DMS 273 treated with DMSO at 0.1 percent for 48 hours (cell line): ENCODE measurements at places on chromosomes 6 and 20.

DNA sequence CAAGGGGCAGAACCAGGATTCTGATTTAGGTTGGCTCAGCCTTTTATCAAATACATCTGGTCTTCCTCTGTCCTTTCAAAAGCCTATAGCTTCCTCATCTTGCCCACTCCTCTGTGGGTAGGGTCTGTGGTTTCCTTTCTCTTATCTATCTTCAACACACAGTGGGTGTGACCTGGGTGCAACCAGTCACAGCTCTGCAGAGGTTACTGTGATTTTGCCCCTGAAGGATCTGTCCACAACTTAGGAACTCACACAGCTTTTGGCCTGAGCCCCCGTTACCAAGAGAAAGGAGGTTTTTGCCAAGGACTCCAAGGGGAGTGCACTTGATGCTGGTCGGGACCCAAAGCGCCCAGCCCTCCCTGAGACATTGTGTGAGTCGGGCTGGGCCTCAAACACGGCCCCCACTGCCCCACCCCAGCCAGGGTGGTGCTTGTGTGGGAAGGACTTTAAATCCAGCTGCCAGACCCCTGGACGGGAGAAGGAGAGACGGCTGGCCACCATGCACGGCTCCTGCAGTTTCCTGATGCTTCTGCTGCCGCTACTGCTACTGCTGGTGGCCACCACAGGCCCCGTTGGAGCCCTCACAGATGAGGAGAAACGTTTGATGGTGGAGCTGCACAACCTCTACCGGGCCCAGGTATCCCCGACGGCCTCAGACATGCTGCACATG lies at the start of gene PI16:
PI16 (plus strand) TSS at position 477 of the 670 bp plus-strand sequence; CDS start at position 500, 23 bp downstream.
- no peak for DNase-seq

DNA sequence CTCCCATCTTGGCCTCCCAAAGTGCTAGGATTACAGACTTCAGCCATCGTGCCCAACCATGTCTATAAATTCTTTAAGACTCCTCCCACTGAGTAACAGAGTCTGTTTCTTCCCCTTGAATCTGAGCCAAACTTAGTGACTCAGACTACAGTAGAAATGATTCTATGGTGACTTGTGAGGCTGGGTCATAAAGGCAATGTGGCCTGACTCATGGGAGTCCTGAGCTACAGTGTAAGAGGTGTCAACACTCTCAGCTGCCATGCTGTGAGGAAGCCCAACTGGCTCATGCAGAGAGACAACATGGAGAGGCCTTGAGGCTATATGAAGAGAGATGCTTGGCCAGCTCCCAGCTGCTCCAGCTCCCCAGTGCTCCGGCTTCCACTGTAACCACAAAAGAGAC lies 5.2 kb upstream of the NRSN2 start:
- DNase-seq, result no peak

- no peak for DNase-seq
These were observed 26.3 kb upstream of the ETV7 start for GRCh38 chr6:36413489-36414480.

DNA sequence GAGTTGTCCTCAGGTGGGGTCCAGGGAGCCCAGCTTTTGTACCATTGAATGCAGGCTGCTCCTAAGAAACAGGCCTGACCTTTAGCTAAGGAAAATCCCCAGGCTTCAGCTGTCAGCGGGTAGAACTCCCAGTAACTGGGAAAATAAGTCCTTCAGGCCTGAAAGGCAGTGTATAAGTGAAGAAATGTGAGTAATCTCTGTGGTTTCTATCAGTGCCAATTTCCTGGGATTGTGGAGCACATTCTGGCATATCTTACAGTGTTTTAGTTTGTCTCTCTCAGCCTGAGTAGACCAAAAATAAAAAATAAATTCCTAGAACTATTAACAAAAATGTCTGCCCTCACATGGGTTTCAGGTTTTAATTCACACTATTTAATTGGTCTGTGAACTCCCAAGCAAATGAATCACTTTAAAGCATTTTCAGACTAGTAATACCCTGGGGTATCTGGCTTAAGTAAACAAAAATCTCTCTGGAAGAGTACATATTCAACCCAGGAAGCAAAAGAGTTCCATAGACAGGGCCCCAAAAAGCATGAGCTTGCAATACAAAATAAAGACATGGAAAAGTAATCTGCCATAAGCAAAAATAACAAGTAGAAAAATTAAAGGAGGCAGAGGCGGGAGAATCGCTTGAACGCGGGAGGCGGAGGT lies 566.2 kb upstream of the NOX3 start:
- DNase-seq, result no peak

DNA sequence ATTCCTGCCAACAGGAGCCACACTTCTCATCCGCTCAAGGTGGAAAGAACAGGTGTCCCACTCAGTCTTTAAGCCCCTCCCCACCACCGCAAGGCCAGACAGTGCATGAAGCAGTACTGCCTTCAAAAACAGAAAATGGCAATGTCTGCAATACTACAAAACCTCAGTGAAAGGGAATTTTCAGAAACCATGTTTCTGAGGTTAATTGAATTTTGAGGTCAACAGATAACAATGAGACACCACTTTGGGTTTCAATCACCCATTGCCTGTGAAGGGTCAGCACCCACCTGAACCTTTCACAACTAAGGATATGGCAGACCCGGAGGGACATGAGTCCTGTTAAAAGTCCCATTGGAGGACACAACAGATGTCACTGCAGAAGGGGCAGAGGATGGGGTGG lies 13.0 kb downstream of the ZC3H12D start:
- DNase-seq, result no peak

DNA sequence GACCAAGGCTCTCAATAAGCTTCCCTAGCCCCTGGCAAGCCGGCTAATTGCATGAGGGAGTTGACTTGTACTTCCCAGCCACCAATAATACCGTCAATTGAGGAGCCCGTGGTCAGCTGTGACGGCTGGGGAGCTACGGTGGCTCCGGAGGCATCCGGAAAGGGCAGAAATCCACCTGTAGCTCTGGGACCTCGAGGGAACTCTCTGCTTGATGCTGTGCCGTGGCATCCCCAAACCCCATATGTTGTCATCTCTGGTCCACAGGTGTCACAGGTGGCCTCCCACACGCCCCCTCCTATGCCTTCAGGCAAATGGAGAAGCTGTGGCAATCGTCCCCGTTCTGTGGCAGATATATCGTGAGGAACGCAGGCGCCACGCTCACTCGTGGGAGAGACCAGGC lies 5.5 kb upstream of the KCNQ2 start:
- no peak for DNase-seq

DNA sequence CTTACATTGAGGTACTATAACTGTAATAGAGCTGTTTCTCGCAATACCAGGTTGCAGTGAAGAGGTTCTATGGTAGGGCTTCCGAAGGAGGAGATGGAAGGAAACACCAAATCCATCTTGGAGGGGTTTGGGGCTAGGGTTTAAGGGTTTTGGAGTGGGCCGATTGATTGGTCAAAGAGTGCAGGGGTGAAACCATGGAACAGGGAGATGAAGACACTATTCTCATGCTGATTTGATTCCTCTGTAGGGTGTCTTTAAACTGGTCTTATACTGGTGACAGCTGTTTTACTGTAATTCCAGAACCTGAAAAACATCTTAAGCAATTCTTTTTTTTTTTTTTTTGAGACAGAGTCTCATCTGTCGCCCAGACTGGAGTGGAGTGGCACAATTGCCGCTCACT lies 7.8 kb downstream of the SMIM13 start:
- no peak for DNase-seq

DNA sequence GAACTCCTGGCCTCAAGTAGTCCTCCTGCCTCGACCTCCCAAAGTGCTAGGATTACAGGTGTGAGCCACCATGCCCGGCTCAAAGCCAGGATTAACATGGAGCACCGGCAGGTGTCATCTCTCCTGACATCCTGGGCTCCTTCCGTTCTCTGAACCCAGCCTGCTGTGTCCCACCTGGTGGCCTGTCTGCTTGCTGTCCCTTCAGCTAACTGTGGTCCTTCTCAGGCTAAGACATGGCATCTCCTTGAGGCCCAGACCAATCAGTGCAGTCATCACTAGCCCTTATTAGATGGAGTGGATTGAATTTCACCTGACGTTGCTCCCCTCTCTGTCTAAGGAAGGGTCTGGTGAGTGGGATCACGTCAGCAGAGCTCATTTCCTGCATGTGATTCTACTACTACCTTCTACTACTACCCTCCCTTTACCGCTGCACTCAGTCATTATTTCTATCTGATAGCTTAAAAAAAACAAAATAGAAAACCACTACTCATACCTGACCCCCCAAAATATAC lies 28.0 kb upstream of the SYNJ2 start:
- no peak for DNase-seq

DNA sequence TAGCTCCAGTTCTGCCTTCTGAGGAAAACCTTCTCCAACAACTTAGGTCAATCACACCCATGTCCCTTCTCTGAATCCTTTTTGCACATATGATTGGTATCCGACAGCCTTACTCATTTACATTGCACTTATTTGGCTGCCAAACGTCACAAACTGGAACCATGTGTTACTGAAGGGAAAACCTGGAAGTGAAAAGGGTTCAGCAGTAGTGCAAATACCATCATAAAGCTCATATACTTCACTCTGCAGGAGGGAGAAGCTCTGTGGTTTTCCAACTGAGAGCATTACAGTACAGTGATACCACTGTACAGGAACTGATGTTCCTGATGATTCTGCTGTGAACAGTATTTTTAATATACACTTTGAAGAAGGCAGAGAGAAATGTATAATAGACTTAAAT lies 87.8 kb downstream of the SLC16A10 start:
- DNase-seq, result no peak

DNA sequence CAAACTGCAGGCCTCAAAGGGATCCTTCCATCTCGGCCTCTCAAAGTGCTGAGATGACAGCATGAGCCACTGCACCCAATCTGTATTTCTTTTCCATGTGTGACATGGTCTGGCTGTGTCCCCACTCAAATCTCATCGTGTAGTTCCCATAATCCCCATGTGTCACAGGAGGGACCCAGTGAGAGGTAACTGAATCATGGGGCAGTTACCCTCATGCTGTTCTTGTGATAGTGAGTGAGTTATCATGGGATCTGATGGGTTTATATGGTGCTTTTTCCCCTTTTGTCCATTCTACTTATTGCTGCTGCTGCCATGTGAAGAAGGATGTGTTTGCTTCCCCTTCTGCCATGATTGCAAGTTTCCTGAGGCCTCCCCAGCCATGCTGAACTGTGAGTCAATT lies 10.3 kb upstream of the BRPF3 start:
- DNase-seq, result no peak

DNA sequence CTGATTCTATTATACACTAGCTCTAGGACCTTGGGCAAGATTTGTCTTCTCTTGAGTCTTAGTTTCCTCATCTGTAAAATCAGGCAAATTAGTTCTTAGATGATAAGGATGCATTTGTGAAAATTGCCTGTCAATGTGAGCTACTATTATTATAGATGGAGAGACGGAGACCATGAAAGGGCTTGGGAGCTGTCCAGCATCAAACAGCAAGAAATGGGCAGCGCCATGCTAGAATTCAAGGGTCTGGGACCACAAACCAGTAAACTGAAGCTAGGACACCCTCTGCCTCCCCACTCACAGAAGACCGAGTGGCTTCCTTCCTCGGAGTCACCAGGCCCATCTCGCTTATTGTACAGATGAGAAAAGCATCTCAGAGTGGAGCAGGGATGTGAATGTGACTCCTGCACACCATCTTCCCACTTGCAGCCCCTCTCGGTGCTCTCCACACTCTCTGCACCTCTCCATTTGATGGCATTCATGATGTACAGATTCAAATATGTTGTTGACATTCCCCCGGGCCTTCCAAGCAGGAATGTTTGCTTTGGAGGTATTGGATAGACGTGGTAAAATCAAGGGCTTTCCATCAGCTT lies 24.1 kb upstream of the BPIFA3 start:
- DNase-seq, result no peak

DNA sequence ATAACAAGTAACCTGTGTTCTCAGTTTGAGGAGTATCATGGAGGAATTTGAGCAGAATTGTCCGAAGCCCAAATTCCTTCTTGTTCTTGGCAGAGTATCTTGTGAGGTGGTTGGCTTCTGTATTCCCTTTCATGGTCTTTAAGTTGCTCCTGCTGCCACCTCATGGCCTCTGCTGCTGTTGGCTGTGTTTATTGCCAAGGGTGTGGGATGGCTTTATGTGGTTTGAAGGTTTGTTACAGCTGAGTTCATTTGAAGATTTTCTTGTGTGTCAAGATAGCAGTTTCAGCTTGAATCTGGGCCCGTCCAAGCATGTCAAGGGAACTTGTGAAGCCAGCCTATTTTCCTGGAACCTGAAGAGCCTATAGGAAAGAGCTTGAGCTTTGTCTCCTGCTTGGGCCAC lies 20.2 kb upstream of the TTK start:
- no peak for DNase-seq

DNA sequence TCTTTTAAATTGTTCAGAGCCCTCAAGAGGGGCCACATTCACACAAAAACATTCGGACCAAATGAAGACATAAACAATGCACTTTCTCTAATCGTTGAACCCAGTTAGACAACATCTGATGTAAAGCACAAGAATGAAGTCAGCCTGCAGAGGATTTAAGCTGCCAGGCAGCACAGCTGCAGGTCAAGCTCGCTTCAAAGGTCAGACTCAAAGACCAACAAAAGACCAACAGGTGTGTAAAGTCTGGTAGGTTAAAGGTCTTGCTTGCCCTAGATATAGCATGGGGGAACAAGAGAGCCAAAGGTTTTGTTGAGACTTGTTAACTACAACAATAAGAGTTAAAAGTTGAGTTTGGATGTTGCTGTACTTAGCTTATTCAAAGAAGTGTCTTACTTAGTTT lies 26.7 kb upstream of the MYLIP start:
- DNase-seq, result no peak

DNA sequence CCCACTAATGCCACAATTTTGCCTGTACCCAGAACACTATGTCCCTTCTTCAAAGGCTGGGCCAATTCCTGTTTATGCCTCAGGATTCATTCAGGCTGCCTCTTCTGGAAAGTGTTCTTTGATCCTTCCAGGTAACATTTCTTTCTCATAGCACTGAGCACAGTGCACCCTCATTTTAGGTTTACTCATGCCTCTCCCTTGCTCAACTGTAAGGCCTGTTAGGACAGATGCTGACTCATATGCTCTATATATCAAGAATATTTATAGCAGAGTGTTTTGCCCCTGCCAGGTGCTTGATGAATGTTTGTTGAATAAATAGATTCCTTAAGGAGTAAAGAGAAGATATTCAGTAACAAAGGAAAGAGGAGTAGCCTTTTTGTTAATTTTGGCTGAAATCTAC lies 263.9 kb downstream of the PHF3 start:
- DNase-seq, result no peak

GRCh38 chr20:23178806-23179205 lies 92.7 kb upstream of the CD93 start:
- DNase-seq, result no peak

DNA sequence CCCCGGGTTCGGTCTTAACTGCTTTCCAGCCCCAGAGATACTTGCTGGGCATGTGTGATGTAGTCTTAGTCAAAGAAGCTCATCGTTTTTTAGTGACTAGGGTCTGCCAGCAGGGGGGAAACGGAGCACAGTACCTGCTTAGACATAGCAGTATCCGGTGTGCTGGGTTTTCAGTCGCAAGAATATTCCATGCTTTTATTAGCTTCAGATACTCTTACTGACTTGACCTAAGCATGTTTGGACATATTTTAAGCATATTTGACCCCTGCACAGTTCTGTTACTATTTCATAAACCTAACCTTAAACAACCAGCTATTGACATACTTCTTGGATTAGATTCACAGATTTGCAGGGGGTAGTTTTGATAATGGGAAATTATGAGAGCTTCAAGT lies 3.0 kb downstream of the E2F3 start:
- peak; percentile 69 for DNase-seq

- no peak for DNase-seq
These were observed 116.0 kb upstream of the CITED2 start for GRCh38 chr6:139490482-139490881.
